HuH-7 (cell line): ENCODE measurements at places on chromosomes 7 and 10.

- DNase-seq, result no peak
Measured at GRCh38 chr10:84706875-84707274, 378.5 kb downstream of the CCSER2 start.

DNA sequence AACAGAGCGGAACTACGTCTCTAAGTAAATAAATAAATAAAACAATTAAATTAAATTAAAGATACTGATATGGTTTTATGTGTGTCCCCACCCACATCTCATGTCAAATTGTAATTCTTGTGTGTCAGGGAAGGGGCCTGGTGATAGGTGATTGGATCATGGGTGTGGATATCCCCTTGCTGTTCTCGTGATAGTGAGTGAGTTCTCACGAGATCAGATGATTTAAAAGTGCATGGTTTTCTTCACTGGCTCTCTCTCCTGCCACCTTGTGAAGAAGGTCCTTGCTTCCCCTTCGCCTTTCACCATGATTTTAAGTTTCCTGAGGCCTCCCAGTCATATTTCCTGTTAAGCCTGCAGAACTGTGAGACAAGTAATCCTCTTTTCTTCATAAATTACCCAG, 29.0 kb upstream of the OGDHL start:
- DNase-seq, result no peak

DNA sequence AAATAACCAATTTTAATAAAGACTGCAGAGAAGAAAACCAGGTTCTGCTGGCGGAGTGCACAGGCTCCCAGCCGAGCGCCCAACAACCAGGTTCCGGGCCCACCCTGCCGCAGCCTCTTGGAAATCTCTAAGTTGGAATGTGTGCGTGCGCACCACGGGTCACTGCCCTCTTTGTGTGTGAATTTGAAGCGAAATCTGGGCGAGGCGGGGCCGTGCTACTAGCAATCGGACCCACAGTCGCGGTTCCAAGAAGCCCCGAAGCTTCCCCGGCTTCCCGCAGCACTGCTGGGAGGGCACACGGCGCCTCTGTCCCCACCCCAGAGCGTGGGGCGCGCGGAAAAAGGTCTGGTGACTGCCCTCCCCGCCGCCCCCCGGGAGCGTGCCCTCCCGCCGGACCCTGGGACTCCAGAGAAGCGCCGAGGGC, 666 bp upstream of the MAP3K8 start:
- peak; percentile 58 for DNase-seq

GRCh38 chr7:81791568-81792518, 22.0 kb upstream of the HGF start:
- DNase-seq, result no peak

DNA sequence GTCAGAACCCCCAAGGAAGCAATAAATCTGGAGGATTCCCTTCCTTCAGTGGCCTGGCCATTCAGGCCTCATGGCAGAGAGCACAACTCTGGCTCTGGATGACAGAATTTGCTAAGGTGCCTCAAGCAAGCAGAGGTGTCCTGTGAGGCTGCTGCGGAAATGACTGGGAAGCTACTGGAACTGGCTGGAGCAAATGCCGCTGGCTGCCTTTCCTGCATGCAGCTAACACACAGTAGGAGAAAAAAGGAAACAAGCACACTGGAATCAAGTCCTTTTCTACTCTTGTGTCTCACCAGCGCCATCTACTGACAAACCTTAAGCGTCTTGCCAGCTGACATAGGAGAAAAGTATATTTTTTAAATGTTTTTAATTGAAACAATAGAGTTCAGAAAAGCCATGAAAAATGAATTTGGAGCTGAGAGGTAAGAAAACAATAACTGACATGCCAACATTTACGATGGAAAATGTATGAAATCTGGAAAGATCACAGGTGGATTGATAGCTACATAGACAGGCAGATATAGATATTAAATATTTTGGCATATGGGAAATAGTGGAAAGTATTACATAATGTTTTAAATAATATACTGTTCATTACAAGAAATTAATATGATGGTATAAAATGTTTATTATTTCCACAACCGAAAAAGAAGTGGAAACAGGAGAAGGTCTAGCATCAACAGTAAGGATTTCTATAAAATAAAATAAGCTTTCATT, 951.6 kb downstream of the ANKRD7 start:
- peak; percentile 19 for DNase-seq

- DNase-seq, result peak; percentile 40
Measured at GRCh38 chr10:23826421-23826820, 382.5 kb upstream of the KIAA1217 start.

GRCh38 chr10:18583575-18584270, 67.7 kb downstream of the NSUN6 start:
- DNase-seq, result no peak

GRCh38 chr10:80588546-80588945, 50.8 kb downstream of the SH2D4B start:
- no peak for DNase-seq

DNA sequence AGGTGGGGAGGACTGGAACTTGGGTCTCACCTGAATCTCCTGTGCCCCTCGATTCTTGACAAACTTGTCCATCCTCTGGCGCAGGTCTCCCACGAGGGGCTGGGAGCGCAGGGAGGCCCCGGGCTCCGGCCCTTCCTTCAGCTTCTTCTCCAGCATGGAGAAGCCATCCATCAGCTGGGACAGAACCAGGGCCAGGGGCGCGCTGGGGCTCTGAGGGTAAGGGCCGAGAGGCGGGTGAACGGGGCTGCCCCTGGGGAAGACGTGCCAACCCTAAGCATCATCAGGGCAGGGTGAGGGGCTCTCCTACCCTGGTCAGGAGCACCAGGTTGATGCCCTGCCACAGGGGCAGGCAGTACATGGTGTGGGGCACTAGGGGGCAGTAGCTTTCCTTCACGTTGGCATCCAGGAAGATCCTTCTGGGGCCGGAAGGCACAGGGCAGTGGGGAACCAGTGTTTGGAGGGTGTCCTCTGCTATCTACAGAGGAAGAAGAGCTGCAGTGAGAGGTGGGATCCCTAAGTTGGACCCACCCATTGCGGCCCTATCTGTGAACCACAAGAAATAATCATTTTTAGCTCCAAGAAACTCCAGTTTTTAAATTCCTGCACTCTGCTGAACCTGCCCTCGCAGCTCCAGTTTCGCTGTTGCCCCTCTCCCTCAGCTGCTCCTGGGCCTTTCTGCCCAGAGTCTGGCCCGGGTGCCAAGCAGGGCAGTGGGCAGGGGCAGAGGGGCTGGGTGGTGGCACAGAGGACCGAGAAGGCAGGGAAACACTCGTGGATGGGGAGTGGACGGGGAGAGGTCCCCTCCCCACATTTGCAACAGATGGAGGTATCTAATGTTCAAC, 10.8 kb upstream of the PYROXD2 start:
- DNase-seq, result peak; percentile 82

- DNase-seq, result no peak
Measured at GRCh38 chr7:60706-61105, 131.7 kb upstream of the FAM20C start.

- no peak for DNase-seq
Measured at GRCh38 chr7:82477733-82478515, 34.3 kb upstream of the CACNA2D1 start.

GRCh38 chr10:71731791-71732190, 12.2 kb upstream of the C10orf105 start:
- DNase-seq, result no peak

DNA sequence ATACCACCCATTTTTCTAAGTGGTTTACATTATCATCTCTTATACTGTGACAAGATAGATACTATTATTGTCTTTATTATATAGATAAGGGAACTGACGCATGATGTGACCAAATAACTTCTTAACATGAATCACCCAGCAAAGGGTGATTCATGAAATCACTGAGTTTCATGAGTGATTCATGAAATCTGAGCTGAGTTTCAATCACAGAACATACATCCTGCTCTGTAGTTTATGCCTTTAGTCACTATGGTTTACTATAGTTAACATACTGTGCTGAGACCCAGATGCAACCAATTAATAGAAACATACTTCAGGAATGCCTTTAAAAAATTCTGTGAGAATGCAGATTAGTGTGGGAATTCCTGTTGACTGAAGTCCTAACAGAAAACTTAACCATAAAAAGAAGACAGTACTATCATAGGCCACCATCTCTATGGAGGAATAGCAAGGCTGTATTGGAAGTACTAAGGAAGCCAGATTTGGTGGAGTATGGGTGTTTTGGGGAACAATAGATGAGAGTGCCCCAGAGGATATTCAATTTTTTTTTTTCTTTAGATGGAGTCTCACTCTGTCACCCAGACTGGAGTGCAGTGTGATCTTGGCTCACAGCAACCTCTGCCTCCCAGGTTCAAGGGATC, 43.1 kb upstream of the SEMA3A start:
- DNase-seq, result no peak

DNA sequence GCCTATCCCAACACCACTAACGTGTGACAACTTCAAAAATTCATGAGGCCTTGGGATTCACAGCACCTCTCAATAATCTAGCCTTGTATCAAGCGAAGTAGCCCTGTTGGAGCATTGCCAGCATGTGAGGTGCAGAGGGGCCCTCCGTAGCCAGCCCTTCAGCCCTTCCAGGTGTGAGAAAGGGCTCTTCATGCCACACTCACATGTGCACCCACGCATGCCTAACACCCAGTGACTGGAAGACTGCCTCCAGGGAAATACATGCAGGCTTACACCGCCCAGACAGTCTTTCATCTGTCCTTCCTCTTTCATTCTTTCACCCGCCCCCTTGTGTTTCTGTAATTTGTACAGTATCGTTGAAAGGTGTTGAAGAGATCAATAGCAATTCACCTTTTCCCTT, 26.1 kb downstream of the LRRC4 start:
- DNase-seq, result no peak

DNA sequence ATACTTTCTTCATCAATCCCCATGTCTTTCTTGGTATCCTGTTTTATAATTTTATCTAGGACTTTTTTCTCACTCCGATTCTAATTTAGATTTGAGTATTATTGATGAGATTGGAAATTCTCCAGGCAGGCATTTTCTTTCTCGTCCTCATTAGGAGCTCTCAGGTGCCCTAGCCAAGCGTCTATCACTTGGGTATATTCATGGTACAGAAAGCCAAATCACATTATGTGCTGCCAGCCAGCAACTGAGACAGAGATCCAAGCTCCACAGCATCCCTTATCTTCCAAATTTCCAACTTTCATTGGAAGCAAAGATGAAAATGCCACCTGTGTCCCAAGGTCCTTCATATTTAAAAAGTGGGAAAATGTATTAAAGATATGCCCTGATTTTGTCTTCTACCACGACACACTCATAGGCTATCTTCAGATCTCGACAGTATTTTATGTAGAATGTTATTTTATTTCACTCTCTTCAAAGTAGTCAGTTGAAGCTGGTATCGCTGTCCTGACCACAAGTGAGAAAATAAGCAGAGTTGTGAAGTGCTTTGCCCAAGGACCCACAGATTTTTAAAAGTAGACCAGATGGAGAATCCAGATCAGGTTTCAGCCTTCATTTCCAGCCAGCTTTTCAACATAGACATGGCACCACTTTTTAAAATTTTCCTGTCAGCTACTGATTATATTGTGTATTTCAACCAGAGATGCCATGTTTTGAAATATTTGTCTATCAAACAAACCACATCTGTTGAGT, 773.4 kb downstream of the CNTNAP2 start:
- DNase-seq, result no peak

DNA sequence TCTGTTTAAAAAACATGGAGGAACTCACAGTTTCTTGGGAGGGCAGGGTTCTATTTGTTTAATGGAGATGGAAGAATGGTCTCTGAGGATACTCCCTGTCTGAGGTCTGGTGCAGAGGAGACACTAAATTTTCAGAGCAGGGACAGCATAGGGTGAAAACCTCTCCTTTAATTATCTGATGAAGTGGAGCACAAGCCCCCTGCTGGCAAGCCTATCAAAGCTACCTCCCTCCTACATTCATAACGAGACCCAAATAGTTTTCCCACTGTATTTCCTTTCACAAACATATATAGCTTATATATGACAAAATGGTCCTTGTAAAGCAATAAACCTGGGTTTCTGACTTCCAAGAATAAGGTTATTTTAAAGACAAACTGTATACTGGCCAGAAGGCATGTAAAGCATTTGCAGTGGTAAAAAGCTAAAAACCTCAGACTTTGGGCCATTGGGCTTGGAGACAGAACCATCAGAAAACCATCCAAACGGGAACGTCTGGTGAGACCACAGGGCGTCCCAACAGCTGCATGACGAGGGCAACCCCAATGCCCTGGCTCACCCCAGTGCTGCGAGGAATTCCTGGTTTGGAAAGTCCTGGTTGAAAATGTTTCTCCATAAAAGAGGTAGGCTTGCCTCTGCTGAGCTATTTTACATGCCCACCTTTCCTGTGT, 201.3 kb downstream of the FANK1 start:
- DNase-seq, result no peak

GRCh38 chr7:30866939-30867338, 44.7 kb upstream of the AQP1 start:
- peak; percentile 31 for DNase-seq

DNA sequence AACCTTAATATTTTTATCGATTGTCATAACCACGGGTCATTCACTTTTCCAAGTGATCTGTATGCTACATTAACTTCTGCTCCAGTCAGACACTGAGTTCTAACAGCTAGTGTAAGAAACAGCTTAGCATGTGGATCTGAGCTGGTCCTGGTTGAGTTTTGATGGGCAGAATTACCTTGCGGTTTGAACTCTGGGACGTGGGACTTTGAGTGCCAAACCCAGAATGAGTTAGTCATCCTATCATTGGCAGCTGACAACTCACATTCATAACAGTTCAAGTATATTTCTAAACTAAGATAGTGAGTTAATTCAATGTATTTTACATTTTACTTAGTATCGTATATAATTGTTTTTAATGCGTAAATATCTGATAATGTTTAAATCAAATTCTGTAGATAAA, 43.2 kb downstream of the C7orf33 start:
- DNase-seq, result no peak

DNA sequence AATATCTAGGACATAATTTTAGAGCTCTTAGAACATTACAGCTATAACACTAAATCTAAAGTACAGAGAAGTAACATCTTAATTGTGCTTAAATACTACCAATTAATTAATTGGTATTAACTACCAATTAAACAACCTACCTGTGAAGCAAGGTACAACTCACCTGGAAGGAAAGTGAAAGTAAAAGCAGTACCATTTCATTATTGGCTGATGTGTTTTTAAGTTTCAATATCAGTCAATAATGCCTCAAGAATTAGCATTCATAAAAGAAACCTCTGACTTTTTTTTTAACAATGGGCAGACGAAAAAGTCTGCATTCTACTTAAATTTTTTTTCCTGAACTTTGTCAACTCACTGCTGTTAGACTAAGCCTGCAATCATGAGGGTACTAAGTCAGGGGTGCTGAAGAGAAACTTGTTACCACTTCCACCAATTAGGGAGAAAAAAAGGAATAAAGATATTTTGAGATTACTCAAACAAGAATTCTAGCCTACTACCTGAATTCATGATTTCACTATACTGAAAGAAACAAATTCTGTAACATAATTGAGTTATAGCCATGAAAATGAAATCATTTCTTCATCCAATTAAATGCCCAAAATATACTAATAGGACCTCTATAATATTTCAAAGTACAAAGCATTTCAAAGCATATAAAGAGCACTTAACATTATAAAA, 19.9 kb downstream of the UPF2 start:
- DNase-seq, result no peak

- DNase-seq, result no peak
Measured at GRCh38 chr7:117323305-117323850, 520 bp upstream of the WNT2 start.
